ENCODE measurements at places on chromosomes 16 and 17.

GRCh38 chr17:7114241-7114874 is at the start of gene ASGR2:
ASGR2 (minus strand) TSS chr17:7114822; CDS start chr17:7114240, 582 bp downstream.
- no peak for DNase-seq

GRCh38 chr17:37045351-37045922 is 96.7 kb downstream of the AATF start:
- no peak for DNase-seq

- DNase-seq = no peak
These were observed 64.2 kb downstream of the SPECC1 start for GRCh38 chr17:20073055-20073979.

DNA sequence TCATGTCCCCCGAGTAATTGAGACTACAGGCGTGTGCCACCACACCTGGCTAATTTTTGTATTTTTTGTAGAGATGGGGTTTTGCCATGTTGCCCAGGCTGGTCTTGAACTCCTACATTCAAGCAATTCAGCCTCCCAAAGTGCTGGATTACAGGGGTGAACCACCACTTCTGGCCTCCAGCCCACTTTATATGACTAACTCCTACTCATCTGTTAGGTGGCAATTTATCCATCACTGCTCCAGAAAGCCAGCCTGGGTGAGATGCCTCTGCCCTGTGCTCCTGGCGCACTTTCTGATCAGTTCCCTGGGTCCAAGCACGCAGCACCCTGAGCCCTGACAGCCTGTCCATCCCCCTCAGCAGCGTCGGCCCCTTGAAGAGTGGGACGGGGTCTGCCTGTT is 29.4 kb downstream of the ADAM11 start:
- no peak for DNase-seq

GRCh38 chr17:30547778-30548573 is 70.8 kb downstream of the GOSR1 start:
- no peak for DNase-seq

- no peak for DNase-seq
These were observed 19.4 kb upstream of the SDK2 start for GRCh38 chr17:73663614-73664013.

DNA sequence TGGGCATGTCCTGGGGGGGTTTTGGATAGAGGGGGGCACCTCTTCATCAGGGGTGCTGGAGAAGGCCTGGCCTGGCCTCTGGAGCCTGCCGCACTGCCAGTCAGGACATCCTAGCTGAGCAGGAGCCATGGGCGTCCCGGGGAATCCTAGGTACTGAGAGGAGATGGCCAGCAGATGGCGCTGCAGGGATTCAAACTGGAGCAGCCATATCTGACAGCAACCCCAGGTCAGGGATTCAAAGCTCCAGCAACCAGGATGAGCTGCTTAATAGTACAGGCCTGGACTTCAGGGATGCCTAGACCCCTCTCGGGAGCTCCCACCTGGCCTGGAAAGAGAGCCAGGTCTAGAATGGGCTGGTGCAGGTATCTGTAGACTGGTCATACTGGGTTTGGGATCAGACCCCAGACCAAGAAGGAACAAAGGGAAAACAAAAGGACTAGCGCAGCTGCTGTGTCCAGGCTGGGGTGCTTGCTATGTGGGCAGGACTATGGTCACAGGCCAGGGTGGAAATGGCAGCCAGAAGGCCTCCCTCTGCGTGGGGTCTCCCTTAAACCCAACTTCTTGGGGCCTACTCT is 306.9 kb upstream of the RBFOX1 start:
- DNase-seq = no peak

DNA sequence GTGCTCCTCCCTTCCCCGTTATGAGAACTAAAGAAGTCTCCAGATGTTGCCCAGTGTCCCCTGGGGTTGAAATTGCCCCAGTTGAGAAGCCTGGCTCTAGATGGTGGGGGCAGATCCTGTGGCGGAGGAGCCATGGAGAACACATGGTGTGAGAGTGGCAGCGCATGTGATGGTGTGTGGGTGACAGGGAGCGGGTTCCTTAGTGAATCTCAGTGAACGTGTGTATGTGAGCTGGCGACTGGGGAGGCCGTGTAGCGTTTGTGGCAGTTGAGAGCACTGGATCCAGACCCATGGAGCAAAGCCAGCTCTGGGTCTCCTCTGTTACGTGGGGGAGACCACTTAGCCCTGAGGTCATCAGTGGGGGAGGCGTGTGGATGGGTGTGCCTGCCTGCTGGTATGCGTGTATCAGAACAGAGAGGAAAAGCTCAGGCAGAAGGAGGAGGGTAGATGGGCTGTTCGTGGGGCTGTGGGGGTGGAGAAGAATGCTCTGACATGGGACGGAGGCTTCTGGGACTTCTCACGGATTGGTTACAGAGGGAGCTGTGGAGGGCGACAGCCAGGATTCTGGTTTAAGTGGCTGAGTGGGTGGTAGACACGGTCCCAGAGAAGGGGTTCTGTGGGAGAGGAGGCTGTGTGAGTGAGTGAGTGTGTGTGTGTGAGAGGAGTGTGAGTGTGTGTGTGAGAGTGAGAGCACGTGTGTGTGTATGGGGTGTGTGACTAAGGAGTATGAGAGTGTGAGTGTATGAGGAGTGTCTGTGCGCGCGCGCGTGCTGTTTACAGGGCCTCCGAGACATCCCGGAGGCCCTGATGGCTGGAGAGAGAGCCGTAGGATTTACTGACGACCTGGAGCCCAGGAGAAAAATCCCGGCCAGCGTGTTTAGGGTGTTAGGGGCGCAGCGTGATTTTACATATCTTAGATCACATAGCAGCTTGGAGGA is 193.8 kb downstream of the SNX29 start:
- no peak for DNase-seq

DNA sequence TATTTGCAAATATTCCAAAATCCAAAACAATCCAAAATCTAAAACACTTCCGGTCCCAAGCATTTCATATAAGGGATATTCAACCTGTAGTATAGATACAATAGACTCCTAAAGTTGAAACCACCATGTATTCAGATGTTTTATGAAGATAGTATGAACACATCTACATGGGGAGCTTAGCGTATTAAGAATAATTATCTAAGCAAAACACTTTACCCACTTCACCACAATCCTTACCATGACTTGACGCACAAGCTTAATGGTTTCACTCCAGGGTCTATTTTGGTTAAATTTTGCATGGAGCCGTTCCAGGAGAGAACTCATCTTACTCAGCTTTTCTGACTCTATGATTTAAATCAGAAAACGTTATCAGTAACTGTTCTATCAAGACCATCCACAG is 3.5 kb downstream of the MED1 start:
- DNase-seq = no peak

GRCh38 chr17:35912942-35913341 is 17.6 kb downstream of the RDM1 start:
- DNase-seq = no peak

DNA sequence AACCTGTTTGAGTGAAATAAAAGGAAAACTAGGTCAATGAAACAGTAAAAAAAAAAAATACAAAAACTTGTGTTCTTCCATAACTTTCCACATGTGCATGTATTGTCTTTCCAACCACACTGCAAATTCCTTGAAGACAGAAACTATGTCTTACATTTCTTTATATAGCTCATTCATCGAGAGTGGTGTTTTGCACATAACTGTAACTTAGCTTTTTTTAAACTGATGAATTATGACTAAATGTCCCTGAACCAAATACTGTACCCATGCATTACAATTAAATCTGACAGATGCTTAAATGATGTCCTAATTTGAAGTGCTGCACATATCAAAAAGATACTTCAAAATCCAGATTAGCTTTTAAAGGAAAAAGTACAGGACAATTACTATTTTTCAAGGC is 50.1 kb downstream of the BRIP1 start:
- DNase-seq = no peak

- no peak for DNase-seq
These were observed 33.6 kb downstream of the HAPSTR1 start for GRCh38 chr16:9124908-9125584.

DNA sequence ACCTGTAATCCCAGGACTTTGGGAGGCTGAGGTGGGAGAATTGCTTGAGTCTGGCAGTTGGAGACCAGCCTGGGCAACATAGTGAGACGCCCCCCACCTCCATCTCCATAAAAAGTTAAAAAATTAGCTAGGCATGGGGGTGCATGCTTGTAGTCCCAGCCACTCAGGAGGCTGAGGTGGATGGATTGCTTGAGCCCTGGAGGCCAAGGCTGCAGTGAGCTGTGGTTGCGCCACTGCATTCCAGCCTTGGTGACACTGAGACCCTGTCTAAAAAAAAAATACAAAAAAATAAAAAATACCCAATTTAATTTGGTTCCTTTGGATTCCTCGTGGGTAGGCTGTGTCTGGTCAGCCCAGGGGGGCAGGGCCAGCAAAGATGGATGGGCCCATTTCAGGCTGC is 26.1 kb upstream of the TAC4 start:
- no peak for DNase-seq

DNA sequence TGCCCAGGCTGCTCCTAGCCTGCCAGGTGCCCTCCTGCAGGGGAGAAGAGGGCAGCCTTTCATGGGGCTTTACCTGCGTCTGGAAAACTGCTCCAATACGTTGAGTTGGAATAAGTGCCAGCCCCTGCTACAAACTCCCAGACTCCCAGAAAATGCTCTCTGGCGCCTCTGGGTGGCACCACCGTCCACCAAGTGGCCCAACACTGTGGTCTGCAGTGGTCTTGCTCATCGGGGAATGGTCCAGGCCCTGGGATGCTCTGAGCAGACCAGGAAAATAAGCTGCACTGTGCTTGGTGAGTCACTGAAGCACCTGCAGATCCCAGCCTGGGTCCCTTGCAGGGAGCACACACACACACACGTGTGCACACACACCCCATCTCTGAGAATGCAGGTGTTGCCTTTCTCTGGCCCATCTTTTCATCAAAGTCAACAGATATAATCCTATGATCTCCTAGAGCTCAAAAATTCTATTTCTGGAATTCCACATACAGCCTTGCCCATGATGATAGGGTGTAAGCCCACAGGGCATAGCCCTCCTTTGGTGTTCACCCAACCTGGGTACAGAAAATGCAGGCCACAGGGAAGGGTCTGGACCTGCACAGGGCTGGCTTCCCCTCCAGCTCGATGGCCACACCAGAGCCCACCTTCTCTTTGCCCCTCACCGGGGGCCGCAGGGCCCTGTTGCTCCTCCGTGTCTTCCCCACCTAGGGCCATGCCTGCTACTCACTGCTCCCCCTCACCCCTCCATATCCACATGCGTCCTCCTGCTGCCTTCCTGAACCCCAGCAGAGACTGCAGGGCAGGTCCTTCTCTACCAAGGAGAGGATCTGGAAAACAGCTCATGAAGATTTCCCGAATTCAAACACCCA is 20.5 kb downstream of the CDIP1 start:
- DNase-seq = no peak

GRCh38 chr17:8846768-8847211 is 20.7 kb downstream of the PIK3R6 start:
- no peak for DNase-seq

DNA sequence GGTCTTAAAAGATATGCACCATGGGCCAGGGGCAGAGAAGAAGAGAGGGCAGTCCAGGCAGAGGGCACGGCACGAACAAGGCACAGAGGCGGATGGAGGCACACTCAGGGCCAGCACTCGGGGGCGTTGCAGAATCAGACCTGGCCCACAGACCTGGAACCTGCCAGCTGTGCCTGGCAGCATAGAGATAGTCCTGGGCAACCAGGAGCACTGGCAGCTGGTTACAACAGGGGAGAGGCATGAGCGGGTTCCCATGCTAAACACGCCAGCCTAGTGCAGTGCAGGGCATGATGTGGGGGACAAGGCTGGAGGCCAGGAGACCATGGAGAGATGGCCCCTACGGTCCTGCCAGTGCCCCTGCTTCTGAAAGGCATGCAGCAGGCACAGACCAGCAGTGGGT is 56.9 kb upstream of the RBFOX3 start:
- no peak for DNase-seq

GRCh38 chr17:42618442-42619150 is 9.1 kb downstream of the TUBG1 start:
- DNase-seq = no peak

GRCh38 chr17:18031955-18032354 is 7.0 kb downstream of the ATPAF2 start:
- DNase-seq = no peak

DNA sequence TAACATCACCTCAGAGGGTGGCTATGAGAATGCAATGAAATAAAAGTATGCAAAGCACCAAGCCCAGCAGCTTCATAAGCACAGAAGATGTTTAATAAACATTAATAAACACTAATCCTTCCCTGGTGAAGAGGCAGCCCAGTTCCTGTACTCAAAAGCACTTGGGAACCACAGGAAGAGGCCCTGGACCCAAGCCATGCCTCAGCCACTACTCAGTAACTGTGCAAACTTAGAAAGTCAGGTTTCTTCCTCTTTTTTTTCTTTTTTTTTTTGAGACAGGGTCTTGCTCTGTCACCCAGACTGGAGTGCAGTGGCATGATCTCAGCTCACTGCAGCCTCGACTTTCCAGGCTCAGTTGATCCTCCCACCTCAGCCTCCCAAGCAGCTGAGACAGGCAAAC is 5.3 kb downstream of the ARHGAP17 start:
- no peak for DNase-seq

DNA sequence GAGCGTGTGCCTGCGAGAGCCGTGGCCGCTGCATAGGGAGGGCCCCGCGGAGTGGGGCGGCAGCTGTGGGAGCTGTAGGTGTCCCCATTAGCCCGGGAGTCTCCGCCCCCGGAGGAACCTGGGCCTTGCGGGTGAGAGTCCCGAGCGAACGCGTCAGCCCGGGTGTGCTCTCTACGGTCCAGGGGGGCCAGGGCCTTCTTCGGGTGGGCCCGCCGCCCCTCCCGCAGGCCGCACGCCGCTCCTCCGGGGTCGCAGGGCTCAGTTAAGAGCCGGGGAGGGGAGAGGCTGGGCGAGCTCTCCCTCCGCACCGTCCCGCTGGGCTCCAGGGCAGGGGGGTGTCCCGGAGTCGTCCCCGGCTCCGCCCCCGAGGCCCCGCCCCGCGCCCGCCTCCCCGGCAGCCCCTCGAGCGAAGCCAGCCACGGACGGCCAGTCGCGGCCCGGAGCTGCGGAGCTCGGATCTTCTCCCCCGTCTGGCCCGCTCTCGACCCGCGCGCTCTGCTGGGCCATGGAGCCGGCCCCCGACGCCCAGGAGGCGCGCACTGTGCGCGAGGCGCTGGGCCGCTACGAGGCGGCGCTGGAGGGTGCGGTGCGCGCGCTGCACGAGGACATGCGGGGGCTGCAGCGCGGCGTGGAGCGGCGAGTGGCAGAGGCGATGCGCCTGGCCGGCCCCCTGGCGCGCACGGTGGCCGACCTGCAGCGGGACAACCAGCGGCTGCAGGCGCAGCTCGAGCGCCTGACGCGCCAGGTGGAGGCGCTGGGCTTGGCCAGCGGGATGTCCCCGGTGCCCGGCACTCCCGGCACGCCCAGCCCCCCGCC is at the start of gene SMTNL2:
Gene SMTNL2 (plus strand): TSS at position 429 of the 816 bp plus-strand sequence. CDS start 77 bp downstream, at position 506.
- no peak for DNase-seq
